ENCODE measurements at places on chromosomes 13 and 19.

DNA sequence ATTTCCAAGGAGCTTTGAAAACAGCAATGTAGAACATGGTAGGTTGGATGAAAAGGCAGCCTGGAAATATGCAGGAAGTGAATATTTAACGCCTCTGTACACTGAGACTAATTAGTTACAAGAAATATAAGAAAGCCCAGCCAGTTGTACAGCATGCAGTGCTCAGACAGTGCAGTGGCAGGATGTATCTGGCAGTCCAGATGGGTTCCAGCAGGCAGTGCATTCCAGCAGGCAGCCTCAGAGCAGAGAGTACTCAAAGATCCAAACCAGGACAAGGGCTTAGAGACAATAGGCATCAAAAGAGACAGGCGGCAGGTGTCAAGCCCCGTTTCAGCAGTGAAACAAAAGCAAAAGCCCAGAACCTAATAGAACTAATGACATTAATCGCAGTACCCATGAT lies 2776.3 kb downstream of the PCDH9 start:
- DNase-seq, result no peak

DNA sequence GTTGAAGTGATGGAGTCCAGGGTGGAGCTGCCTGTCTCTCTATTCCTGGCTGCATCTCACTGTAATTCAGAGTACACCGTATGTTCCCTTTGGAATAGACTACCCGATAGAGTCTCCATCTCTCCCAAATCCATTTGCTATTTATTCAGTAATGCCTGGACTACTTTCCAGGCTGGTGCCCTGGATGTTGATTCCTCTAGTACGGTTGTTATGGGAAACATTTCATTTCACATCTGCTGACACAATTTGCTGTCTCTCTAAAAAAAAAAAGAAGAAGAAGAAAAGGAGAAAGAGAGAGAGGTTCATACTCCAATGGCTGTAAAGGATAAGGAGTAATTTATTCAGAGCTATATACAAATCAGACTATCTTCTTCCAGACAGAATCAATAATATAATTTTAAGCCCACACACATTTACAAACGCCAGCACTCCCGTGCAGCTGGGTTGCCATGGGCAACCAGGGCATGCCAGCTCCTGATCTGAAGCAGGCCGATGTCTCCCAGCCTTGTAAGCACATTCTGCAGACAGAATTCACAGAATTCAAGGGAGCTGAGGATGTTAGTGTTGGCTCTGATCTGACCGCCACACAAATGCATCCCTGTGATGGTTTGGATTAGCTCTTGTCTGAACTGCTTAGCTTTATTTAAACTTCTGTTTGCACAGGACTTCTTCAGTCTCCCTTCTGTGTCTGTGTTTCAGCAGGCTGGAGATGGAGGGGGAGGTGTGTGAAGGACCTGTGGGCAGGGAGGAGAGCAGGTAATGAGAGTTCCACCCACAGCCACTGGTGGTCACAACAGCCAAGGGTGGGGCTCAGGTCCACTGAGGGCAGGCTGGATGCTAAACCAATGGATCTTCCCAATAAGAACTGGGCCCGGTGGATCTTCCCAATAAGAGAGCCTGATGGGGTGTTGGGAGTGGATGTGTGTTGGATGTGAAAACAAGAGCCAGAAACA lies 66.0 kb downstream of the TEX26 start:
- DNase-seq, result no peak

DNA sequence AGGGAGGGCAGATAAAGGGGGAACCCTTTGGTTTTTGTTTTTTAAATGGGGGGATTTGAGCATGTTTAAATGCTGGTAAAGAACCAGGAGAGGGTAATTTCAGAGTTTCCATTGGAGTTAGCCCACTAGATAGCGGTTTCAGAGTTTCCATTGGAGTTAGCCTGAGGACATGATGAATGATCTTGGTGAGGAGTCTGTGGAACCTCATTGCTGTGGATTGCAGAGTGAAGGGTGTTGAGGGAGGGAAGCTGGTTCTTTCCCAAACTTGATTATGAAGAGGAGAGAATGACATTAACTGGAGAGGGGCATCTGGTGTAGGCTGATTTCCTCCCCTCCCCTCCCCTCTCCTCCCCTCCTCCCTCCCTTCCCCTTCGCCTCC lies 5.0 kb downstream of the WASF3 start:
- no peak for DNase-seq

DNA sequence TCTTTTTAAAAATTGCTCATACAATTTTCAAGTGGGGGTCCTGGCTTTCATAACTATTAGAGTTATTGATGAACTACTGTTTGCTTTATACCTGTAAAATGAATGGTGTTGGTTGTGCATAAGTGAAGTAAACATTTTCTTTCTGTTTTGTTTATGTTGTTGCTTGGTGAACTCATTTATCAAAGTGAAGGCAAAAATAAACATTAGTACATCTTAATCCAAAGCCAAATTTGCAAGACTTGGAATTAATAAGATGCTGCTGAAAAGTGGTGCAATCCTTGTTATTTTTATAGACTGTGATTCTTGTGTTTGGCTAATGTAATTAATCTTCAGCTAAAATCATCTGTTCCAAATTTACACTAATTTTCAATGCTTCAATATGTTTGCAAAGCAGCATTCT lies 24.4 kb upstream of the DCT start:
- DNase-seq, result no peak
